GM06990 (cell line): ENCODE measurements at places on chromosomes 11 and 22.
A peak's percentile ranks its signal among the peaks of the same experiment; 100 is the strongest.

- no peak for DNase-seq
These were observed 2.1 kb downstream of the PLAAT3 start for GRCh38 chr11:63612181-63612580.

DNA sequence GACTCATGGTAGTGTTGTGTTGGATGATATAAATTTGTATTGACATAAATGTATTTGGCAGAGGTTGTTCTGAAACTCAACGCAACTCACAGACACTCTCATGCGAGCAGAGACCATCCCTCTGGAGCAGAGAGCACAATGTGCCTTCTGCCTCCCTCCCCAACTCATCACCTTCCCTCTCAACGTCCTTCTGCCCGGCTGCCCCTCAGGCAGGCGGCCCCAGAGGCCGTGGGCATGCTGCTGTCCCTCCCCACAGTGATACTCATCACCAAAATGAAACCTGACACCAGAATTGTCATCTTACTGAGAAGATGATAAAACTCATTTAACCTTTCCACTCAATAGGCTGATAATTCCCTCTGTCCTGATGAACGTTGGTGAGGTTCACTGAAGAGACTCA, 260.6 kb downstream of the ETS1 start:
- DNase-seq, result no peak

- peak; percentile 14 for DNase-seq
These were observed 835 bp upstream of the ANO9 start for GRCh38 chr11:442611-443081.

DNA sequence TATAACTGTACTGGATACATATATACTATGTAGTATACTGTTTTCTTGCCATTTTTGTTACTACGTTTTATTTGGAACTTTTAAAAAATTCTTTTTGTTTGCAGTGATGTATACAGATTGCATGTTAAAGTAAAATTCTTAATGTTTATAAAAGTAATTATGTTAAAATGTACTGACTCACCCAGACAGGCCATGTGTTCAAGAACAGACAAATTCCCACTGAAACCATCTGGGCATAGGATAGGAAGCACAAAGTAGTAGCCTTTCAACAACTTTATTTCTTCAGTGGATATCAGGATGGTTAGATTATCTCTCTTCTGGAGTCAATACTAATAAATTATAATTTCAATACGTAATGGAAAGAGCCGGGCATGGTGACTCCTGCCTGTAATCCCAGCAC, 19.8 kb downstream of the PRMT3 start:
- DNase-seq, result no peak

- DNase-seq, result no peak
These were observed 377.2 kb downstream of the BRD1 start for GRCh38 chr22:49450498-49450897.

DNA sequence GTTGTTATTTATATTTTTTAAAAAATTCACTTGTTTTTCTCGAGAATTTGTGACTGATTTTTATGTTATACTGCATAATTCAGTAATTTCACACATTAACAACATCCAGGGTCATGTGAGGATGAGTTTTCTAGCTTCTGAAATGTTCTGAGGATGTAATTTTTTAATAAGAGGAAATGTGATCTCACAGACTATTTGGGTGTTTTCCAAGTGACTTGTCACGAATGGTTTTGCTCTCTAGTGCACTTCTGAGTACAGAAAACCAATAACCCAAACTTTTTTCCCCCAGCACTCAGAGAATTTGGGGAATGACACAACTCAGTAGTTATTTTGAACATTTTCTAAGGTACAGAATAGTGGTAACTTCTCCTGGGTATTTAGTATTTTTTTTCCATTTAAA, 821.1 kb upstream of the ARHGAP42 start:
- no peak for DNase-seq

DNA sequence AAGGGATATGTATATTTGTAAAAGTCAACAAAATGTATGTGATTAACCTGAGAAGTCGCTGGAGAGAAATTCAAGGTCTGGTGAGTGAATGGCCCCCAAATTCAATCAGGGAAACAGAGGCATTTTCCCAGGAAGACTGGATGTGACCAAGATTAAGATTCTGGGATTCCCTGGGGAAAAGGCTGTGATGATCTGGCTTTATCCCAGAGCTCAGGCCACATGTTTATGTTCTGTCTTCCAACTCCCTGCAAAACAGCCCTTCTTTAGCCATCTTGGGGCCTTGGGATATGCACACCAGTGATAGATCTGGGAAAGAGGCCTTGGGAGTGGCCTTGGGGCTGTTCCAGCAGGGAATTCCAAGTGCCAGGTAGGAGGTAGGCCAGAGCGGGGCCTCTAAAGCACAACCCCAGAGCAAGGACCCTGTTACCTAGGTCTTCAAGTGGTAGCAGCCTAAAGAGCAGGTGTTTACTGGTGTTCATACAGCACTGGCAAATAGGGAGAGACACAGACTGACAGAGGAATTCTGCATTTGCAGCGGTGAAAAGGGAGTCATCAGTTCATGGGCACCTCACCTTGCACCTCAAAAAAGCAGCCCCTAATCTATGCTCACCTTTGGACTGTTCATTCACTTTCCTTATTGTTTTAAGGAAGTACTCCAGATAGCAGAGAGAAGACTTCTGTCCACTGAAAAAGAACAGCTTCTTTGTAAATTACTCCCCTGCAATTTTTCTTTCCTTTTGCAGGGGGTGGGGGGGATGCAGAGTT, 312.4 kb downstream of the BUD13 start:
- DNase-seq, result no peak

GRCh38 chr11:27028561-27028965, 12.1 kb upstream of the BBOX1 start:
- no peak for DNase-seq

- DNase-seq, result no peak
These were observed 69.7 kb downstream of the ETS1 start for GRCh38 chr11:128517451-128518230.

- DNase-seq, result no peak
These were observed 15.8 kb downstream of the EPS8L2 start for GRCh38 chr11:721741-722345.

- DNase-seq, result no peak
These were observed 82.7 kb upstream of the LINC01488 start for GRCh38 chr11:69398529-69399492.

- DNase-seq, result no peak
These were observed 1132.1 kb upstream of the CNTN5 start for GRCh38 chr11:97888641-97889040.

DNA sequence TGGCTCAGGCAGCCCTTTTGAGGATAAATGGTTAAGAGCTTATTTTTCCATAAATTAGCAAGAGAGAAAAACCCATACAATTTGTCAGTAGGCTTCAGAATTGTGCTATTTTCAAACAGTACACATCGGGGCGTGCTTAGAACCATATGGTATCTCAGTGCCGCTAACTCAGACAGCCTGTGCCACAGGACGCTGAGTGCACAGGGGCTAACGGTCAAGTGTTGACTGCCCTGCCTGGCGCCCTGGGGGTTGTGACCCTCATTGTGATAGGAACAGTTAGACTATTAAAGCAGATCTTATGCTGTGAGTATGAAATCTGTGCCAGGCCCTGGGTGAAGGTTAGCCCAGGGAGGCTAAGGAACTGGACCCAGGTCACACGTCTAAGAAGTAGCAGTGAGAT, 1519.7 kb downstream of the BRD1 start:
- no peak for DNase-seq

GRCh38 chr11:117960406-117960805, 25.8 kb upstream of the IL10RA start:
- DNase-seq, result no peak

GRCh38 chr11:44521148-44521547, 44.3 kb upstream of the CD82 start:
- DNase-seq, result no peak

DNA sequence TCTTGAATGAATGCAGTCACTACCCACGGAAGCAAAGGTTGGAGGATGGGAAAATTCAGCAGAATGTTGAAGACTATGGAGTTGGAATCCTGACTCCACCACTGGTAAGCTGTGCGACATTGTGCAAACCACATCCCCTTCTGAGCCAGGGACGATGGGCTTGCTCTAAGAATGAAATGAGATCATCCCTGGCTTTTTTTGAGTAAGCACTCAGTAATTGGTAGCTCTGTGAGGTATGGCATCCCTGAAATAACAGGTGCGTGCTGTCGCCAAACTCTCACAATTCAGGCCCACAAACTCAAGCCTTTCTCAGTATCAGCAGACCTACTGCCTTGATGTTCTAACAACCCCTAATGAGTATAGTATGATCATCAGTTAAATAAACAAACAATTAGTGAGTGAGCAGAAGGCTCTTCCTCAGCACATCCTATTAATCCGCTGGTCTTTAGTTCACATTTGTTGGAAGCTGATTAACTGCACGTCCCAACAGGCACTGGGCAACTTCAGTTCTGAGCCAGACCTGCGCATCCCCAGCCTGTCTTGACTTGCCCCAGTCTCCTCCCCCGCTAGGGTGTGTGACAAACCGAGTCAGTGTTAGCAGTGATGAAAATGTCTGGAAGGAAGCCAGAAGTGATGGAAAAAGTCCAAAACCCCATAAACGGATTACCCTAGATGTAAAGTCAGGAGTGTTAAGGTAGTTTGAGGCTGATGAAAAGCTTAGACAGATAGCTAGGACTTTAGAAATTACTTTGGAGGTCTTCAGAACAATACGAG, 235.5 kb downstream of the GRIK4 start:
- DNase-seq, result no peak

DNA sequence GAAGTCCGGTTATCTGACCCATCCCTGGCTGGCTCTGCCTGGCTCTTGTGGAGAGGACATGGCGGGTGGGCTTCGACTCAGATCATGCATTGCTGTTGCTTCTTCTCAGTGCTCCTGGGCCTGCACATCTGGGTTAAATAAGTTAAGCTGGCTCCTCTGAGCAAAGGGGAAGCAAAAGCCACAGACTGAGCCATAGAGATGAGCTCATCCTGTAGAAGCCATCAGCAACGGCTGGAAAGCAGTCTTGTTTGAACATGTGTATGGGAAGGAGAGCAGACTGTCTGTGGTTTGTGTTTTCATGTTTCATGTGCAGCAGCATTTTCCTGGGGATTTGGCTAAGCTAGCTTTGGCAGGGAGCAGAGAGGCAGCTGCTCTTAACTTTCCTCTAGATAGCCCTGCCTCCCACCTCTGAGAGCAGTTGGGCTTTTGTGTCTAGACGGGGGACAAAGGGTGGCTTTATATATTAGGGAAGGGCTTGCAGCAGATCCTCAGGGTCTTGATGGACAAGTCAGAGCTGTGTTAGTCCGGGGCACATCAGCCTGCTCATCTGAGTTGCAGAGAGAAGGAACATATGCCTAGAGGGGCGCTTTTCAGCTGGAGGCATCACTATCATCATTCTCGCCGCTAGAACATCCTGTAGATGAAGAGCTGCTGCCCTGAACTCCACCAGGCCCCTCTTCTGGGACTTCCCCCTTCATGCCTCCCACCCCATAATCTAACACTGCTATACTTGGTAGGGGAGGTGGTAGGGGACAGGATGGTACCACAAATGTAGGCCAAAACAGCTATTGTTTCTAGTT, 14.9 kb downstream of the DCPS start:
- DNase-seq, result no peak

GRCh38 chr22:33579448-33580093, 340.7 kb downstream of the LARGE1 start:
- no peak for DNase-seq

DNA sequence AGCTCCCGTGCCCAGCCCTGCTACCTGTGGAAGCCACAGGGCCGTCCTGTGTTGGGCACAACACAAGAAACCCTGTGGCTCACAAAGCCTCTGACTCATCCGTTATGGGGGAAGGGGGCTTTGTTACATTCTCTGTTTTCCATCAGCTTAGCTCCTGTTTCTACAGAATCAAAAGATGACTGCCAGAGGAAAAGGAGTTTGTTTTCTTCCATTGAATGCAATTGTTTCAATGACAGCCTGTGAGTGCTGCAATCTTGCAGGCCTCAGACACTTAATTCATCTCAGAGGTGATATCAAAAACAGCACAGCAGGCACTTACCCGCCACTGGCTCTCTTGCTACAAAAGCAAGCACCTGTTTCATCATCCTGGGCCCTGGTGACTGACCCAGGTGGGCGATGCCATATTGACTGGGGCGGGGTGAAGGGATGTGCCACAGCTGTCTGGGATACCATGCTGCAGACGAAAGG, 194.3 kb downstream of the OPCML start:
- DNase-seq, result no peak

DNA sequence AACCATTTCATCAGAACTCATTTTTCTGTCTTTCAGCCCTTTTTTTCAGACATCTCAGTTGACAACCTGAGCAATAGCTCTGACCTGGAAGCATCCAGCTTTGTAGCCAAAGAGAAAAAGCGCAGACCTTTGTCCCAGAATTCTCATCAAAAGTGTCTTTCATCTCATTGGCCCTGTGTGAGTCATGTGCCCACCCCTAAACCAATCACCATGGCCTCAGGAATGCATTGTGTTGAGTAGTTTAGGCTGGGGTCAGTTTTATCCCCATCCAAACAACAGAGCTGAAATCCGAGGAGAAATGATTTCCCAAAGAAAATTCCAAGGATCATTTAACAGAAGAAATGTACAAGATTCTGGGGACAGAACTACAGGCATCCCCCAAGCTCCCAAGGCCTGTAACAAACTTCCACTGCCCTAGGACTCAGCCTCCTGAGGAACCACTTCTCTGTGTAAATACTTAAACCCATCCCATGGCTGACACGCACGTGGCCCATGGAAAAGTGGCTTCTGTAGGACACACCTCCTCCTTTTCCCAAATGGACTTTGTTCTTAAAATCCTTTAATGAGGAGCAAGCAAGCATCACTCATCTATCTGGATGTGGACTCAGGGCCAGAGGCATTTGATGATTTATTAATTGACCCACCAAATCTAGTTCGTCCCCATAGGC, 429.0 kb downstream of the SOX6 start:
- no peak for DNase-seq

GRCh38 chr11:76885390-76886097, 24.8 kb downstream of the ACER3 start:
- no peak for DNase-seq

DNA sequence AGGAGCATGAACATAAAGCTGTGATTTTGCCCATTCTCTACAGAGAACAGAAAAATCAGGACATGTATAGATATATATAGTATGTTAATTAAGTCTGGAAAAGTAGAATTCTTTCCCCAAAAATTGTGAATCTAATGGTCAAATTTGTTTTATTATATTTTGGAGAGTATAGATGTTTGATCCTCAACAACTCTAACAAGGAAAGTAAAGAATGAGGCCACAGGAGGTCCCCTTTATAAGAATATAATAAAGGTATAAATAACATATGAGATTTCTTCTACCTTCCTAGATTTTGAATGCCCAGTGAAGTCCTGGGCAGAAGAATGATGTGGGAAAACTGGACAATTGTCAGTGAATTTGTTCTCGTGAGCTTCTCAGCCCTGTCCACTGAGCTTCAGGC, at the start of gene OR10A4:
TSS of gene OR10A4 (plus strand) at position 301 of the 400 bp plus-strand sequence. CDS start at position 324, 23 bp downstream.
- no peak for DNase-seq

- no peak for DNase-seq
These were observed 177.5 kb upstream of the TMEM45B start for GRCh38 chr11:129637983-129638776.
